ENCODE measurements at places on chromosomes 12 and 14.

GRCh38 chr12:130832561-130833209 lies 6.4 kb downstream of the STX2 start:
- no peak for DNase-seq

DNA sequence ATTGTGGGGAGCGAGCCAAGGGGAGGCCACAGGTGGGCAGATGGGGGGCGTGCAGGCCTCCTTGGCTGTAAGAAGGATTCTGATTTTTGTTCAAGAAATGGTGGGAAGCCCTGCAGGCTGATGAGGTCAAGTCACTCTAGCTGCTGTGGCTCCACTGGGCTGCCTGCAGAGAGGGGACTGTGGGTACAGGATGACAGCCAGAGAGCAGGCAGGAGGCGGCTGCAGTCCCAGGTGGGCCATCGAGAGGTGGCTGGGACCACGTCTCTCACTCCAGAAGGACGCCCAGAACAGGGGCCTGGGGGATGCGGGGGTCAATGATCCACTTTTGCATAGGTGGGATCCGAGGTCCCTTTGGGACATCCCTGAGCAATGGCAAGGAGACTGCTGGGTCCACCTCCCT lies 9.1 kb downstream of the NCOR2 start:
- no peak for DNase-seq

GRCh38 chr14:52265253-52265652 lies 2.2 kb upstream of the PTGDR start:
- DNase-seq, result no peak

DNA sequence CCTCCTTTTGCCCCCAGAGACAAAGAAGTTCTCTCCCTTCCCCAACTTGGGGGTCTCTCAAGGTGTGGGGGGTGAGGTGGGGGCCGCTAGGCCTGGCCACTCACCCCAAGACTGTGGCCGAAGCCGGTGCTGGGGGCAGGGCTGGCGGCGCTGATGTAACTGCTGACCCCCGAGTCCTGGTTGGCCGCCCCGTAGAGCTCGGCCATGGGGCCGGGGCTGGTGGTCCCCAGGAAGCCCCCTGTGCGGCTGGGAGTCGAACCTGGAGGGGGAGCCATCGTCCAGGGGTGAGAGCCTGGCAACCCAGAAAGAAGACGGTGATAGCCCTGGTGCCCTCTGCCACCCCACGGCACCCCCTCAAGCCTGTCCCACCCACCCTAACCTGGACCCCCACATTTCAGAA lies 18.5 kb upstream of the PLA2G1B start:
- no peak for DNase-seq

Data from stimulated activated CD4-positive, alpha-beta T cell treated with anti-CD3 and anti-CD28 coated beads, Interleukin-4, amount 100 ng/mL, for 4 hours (primary cell).